H1 (cell line): ENCODE measurements at places on chromosomes 13 and 19. TPM values are rescaled to one million over a fixed set of nuclear protein-coding genes. Genes with fewer than 3 reads are reported as not detected.

GRCh38 chr19:8517551-8518442 lies 3.8 kb upstream of the ZNF414 start:
- H3K36me3 ChIP-seq = no peaks in the 10 kb centered on the region
- peaks cover 2% of the 10 kb centered on the region for H3K4me1 ChIP-seq
- DNase-seq = no peak

SYT3 gene
- polyA plus RNA-seq = 6.7 and 12.7 TPM in 2 replicates

- no peaks in the 10 kb centered on the region for H3K27me3 ChIP-seq
- H3K36me3 ChIP-seq = peaks cover 38% of the 10 kb centered on the region; the same call in 1 of the 2 replicates
- H3K4me1 ChIP-seq = no peaks in the 10 kb centered on the region
- DNase-seq = no peak
Observed at GRCh38 chr13:28268800-28269223, 130.5 kb downstream of the PAN3 start.

- H3K27ac ChIP-seq = no peak overlapping the region
- no peaks in the 10 kb centered on the region for H3K27me3 ChIP-seq
- H3K36me3 ChIP-seq = no peaks in the 10 kb centered on the region
Observed at GRCh38 chr13:52975161-52975560, 53.5 kb upstream of the OLFM4 start.

DNA sequence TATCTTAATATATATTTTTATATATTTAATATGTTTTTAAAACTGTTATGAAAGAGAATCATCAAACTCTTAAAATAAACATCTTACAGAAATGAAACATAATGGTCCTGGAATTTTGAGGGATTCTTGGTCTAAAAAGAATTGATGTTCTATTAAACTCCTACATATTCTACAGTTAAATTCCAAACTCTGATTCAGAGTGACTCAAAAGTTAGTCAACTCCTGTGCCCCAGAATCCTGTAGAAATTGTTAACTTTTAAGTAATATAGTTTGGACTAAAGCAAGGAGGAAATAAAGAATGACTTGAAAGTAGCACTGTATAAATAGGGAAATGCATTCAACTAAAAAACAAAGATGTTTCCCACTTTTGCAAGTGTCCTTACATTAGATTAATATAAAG lies 47.7 kb downstream of the FNDC3A start:
- H3K4me1 ChIP-seq = no peaks in the 10 kb centered on the region; the same call in 1 of the 2 replicates
- no peaks in the 10 kb centered on the region for H3K27me3 ChIP-seq
- no peak for DNase-seq
- H3K27ac ChIP-seq = no peak overlapping the region
- no peak overlapping the region for H3K4me3 ChIP-seq

GRCh38 chr13:94974015-94974951 lies 261.9 kb upstream of the SOX21 start:
- no peak overlapping the region for H3K4me3 ChIP-seq
- no peaks in the 10 kb centered on the region for H3K36me3 ChIP-seq
- no peak overlapping the region for H3K27ac ChIP-seq
- H3K4me1 ChIP-seq = no peaks in the 10 kb centered on the region
- DNase-seq = no peak

ATXN8OS gene
- not detected in 2 replicates for polyA plus RNA-seq

PABPC3 gene
- polyA plus RNA-seq = 0.14 and 0.18 TPM in 2 replicates

PNMA8A gene
- polyA plus RNA-seq = 9.2 and 10.0 TPM in 2 replicates

- no peaks in the 10 kb centered on the region for H3K36me3 ChIP-seq
- DNase-seq = no peak
- peak overlapping the region; percentile 35; the same call in 1 of the 2 replicates for H3K4me3 ChIP-seq
- no peak overlapping the region for H3K27ac ChIP-seq
- H3K27me3 ChIP-seq = peaks cover 59% of the 10 kb centered on the region
- H3K4me1 ChIP-seq = peaks cover 16% of the 10 kb centered on the region
Observed at GRCh38 chr19:47417107-47417745, 2.1 kb downstream of the MEIS3 start.

TUBB4A gene
- 16.8 and 29.9 TPM in 2 replicates for polyA plus RNA-seq

- no peaks in the 10 kb centered on the region for H3K4me1 ChIP-seq
- H3K4me3 ChIP-seq = no peak overlapping the region
- H3K27me3 ChIP-seq = no peaks in the 10 kb centered on the region
- no peak overlapping the region for H3K27ac ChIP-seq
- no peak for DNase-seq
Observed at GRCh38 chr13:50353651-50354415, 338.6 kb downstream of the KCNRG start.

CILP2 gene
- 4.4 and 8.2 TPM in 2 replicates for polyA plus RNA-seq

METTL21C gene
- not detected in 2 replicates for polyA plus RNA-seq

- no peaks in the 10 kb centered on the region; the same call in none of the 2 replicates for H3K27me3 ChIP-seq
- peak overlapping the region; percentile 64 for H3K4me3 ChIP-seq
- H3K4me1 ChIP-seq = peaks cover 9% of the 10 kb centered on the region; the same call in 1 of the 2 replicates
- peak; percentile 99 for DNase-seq
- H3K27ac ChIP-seq = no peak overlapping the region
Observed at GRCh38 chr19:45677351-45678230, 9.6 kb downstream of the GIPR start.

DNA sequence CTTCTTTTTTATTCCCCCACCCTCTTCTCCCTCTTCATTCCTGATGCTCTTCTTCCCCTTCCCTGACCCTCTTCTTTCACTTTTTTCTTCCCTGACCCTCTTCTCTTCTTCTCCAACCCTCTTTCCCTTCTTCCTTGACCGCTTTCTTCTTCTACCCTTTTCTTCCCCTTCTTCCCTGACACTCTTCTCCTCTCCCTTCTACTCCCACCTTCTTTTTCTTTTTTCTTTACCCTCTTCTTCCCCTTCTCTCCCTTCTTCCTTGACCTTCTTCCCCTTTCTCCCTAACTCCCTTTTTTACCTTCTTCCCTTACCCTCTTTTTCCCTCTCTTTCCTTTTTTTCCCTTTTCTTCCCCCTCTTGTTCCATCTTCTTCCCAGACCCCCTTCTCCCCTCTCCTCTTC lies 931.3 kb downstream of the UQCRFS1 start:
- no peak overlapping the region for H3K27ac ChIP-seq
- no peaks in the 10 kb centered on the region for H3K4me1 ChIP-seq
- H3K27me3 ChIP-seq = no peaks in the 10 kb centered on the region
- H3K4me3 ChIP-seq = no peak overlapping the region
- H3K36me3 ChIP-seq = no peaks in the 10 kb centered on the region

UBE2L5 gene
- polyA plus RNA-seq = not detected in 2 replicates

- H3K36me3 ChIP-seq = no peaks in the 10 kb centered on the region
- H3K4me1 ChIP-seq = peaks cover 14% of the 10 kb centered on the region
- H3K4me3 ChIP-seq = no peak overlapping the region
- DNase-seq = no peak
- H3K27me3 ChIP-seq = no peaks in the 10 kb centered on the region
- no peak overlapping the region for H3K27ac ChIP-seq
Observed at GRCh38 chr19:31330237-31330636, 19.0 kb downstream of the TSHZ3 start.

UPF3A gene
- 47.1 and 48.7 TPM in 2 replicates for polyA plus RNA-seq

DNA sequence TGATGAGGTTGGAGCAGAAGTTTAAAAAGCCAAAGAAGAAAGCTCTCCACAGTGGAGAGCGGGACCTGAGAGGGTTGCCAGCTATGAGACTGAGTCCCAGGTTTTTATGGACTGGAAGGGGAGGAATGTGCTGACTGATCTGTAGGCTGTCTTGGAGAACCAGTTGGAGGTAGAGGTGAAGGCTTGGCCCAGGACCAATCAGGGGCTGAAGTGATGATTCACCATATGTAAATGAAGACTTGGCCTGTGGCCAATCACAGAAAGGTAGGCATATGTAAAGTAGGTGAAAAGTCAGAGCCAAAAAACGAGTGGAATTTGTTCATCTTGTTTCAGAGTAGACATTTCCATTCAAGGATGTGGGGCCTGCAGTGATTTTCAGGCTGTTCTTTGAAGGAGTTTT lies 17.5 kb upstream of the KBTBD6 start:
- DNase-seq = no peak
- no peaks in the 10 kb centered on the region for H3K4me1 ChIP-seq
- H3K4me3 ChIP-seq = no peak overlapping the region
- no peak overlapping the region for H3K27ac ChIP-seq
- no peaks in the 10 kb centered on the region for H3K27me3 ChIP-seq

ZFR2 gene
- polyA plus RNA-seq = 28.4 and 42.5 TPM in 2 replicates

GRCh38 chr19:47258895-47259555 lies 2.7 kb downstream of the CCDC9 start:
- no peak overlapping the region for H3K4me3 ChIP-seq
- no peak for DNase-seq
- H3K36me3 ChIP-seq = peaks cover 15% of the 10 kb centered on the region
- H3K27ac ChIP-seq = no peak overlapping the region

CYP2F1 gene
- polyA plus RNA-seq = 0.17 and 1.0 TPM in 2 replicates

ATP4B gene
- polyA plus RNA-seq = 0.05 TPM in 1 of 2 replicates, not detected in the other

OVOL3 gene
- 0.31 and 0.45 TPM in 2 replicates for polyA plus RNA-seq

DNA sequence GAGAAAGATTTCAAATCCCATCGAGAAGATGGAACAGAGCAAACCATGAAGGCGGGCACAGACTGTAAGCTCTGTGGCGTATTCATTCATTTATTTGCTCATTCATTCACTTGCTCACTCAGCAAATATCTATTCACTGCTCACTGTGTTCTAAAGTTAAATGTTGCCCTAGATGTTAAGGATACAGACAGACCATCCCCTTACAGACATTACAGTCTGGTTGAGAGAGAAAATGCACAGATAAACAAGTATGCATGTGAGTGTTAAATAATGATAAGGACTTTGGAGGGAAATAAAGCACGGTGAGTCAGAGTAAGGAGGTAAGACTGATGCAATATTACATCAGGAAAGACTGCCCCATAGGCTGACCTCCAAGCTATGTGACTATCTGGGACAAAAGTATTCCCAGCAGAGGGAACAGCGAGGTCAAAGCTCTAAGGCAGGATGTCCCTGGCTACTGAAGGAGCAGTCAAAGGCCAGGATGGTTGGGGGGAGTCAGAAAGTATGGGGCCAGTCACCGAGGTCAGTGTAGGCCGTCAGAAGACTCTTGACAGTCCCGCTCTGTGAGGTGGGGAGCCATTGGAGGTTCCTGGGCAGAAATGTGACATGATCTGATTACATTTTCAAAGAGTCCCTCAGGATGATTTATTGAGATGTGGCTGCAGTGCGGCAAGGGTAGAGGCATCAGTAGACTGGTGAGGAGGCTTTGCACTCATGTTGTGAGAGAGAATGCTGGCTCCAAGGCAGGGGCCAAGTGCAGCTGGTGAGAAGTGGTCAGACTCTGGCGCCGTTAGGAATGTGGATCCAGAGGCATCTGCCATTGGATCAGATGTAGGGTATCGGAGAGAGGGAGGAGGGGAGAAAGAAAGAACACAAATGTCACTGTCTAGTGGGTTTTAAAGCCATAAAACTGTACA lies 37.9 kb downstream of the MBNL2 start:
- no peak for DNase-seq
- H3K36me3 ChIP-seq = no peaks in the 10 kb centered on the region
- no peak overlapping the region for H3K27ac ChIP-seq
- no peaks in the 10 kb centered on the region for H3K27me3 ChIP-seq
- peaks cover 8% of the 10 kb centered on the region for H3K4me1 ChIP-seq

DNA sequence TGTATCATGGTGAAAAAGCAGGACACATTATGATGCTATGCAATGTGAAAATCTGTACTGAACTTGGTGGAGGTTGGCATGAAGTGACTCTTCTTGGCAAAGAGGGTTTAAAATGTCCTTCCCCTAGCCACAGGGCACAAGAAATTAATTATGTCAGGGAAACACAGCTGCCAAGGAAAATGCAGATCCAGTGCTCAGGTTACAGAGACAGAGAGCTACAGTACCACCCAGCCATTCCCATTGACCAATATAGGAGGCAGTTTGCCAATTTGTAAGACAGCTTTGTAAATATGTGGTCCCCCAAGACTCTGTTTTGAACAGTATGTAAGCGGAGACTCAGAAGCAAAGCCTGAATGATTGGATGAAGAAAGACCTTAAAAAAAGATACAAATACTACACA lies 69.4 kb upstream of the KLF12 start:
- no peaks in the 10 kb centered on the region for H3K36me3 ChIP-seq
- DNase-seq = no peak
- no peak overlapping the region for H3K4me3 ChIP-seq
- no peaks in the 10 kb centered on the region for H3K27me3 ChIP-seq
- H3K27ac ChIP-seq = no peak overlapping the region

ZNF677 gene
- polyA plus RNA-seq = 26.6 and 37.0 TPM in 2 replicates

DNA sequence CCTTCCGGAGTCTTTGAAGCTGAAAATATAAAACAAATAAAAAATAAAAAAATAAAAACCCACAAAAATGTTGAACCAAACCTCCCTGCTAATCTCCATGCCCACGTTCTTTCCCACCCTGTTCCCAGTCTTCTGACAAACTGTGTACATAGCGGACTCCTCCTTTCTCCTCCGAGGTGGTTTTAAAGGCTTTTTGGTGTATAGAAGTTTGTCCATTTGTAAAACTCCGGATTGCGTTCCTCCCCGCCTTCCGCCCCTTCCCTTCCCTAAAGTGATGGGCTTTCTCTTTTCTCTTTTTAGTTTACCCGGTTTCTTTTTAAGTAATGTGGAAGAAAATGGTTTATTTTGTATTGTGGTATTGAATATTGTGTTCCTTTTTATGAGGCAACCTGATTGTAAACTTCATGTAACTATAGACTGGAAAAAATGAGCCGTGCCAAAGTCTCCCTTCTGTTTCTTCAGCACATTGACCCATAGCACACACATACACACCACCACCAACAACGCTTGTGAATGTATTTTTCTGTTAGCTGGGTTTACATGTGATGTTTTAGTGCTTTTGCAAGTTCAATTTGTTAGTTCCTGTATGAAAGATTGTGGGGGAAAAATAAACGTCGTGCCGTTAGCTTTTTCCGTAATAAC lies 4.4 kb downstream of the ZIC2 start:
- no peaks in the 10 kb centered on the region for H3K4me1 ChIP-seq
- peaks cover 23% of the 10 kb centered on the region for H3K27me3 ChIP-seq
- no peak overlapping the region for H3K27ac ChIP-seq
- H3K4me3 ChIP-seq = peak overlapping the region; percentile 94

ARHGEF7 gene
- 26.2 and 27.4 TPM in 2 replicates for polyA plus RNA-seq

- no peak overlapping the region for H3K4me3 ChIP-seq
- H3K4me1 ChIP-seq = no peaks in the 10 kb centered on the region
- no peak overlapping the region for H3K27ac ChIP-seq
- H3K36me3 ChIP-seq = no peaks in the 10 kb centered on the region
Observed at GRCh38 chr13:101272886-101273285, 143.4 kb downstream of the NALCN start.

CASP14 gene
- polyA plus RNA-seq = not detected in 2 replicates
